ENCODE measurements at places on chromosomes 5 and 9.
A peak's percentile ranks its signal among the peaks of the same experiment; 100 is the strongest.

DNA sequence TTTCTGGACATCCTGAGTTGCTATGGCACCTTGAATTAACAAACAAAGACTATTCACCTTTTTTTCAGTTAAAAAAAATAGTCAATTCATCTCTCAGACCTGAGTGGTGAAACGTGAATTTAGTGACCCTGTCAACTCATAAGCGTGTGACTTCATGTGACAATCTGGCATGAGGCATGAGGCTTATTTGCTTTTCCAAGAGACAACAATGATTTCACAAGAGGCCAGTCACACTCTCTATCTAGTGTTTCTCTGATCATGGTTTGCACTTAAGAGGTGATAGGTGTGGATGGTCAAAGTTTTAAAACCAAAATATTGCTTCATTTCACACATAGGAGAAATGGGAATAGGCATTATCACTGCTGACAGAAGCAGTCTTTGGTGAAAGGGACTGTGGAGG, 559.6 kb upstream of the ACO1 start:
- no peak for DNase-seq

- DNase-seq: no peak
These were observed 16.8 kb upstream of the NSD1 start for GRCh38 chr5:177116631-177117373.

DNA sequence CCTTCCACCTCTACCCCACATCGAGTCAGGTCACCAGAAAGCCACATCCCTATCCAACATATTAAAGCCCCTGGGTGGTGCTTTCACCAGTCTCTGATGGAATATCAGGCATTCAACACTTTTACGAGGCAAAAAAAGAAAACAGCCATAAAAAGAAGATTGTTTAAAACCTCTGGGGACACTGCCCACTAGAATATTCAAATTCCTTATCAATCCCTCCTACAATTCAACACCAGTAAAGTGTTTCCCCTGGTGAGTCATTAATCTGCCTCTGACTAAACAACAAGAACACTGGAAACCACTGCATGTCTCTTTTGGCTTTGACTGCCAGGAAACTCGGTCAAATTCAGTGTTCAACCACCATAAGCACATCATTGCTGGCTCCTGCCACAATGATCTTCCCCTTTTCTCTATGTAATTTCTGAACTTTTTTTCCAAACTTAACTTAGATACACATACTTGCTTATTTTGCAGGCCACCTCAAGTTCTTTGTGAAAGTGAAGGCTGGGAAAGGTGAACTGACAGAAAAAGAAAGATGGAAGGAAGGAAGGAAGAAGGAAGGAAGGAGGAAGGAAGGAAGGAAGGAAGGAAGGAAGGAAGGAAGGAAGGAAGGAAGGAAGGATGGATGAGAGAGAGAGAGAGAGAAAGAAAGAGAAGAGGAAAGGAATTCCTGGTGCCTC, 105.3 kb downstream of the PAX5 start:
- DNase-seq: no peak

- no peak for DNase-seq
These were observed 184.4 kb downstream of the CWC27 start for GRCh38 chr5:64952951-64953673.

DNA sequence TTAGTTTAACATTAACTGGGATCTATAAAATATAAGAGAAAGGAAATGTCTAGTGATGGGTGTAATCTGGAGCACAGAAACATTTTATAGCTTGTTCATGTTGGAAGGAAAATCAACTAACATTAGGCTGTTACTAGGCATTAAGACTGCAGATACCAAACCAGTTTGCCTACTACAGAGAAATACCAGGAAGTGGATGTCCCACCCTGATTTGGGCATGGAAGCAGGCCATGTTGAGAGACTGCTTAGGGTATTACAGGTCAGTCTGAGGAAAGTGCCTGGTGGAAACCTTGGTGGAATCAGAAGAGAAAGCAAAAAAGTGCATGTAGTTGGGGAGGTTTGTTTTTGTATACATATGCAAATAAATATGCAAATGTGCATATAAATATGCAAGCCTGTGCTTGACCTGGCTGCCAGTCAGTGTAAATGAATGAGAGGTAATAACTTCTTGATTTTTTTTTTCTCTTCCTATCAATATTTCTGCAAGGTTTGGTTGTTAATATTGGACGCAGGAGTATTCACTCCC, 9.6 kb upstream of the CCDC112 start:
- no peak for DNase-seq

GRCh38 chr5:135204151-135204600, 170.1 kb upstream of the PITX1 start:
- peak; percentile 82 for DNase-seq

GRCh38 chr5:14816374-14816998, 55.1 kb downstream of the ANKH start:
- no peak for DNase-seq

DNA sequence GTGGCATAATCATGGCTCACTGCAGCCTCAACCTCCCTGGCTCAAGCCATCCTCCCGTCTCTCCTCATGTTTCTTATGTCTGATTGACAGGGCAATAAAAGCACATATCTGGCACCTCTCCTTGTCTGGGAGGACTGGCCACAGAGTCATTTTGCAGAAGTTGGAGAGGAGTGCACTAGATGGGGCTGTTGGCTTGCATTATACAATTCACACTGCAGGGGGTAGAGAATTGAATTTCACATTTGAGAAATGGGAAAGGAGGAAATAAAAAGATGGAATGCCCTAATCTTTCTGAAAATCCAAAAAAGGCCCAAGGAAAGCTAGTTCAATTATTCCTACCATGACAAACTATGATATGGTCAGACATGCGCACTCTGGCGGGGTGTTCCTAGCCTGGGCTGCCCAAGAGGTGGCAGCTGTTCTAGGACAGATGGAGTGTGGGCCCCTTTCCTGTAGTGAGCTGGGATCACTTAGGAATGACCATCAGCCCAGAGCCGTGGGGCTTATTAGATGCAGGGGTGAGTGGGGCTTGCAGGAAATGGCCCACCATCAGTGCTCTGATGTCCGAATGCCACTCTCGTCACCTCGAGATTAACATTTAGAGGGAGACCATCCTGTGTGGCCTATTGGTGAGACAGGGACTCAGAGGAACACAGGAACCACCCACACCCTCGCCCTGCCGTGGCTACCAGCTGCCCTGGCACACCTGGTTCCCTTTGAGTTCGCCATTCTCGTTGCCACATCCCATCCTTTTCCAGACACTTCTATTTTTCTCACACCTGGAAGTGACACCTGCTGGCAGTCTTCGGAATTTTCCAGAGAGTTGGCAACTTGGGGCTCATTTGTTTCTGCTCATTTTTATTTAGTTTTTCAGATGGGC, 21.8 kb upstream of the ANKRD18A start:
- peak; percentile 89 for DNase-seq

DNA sequence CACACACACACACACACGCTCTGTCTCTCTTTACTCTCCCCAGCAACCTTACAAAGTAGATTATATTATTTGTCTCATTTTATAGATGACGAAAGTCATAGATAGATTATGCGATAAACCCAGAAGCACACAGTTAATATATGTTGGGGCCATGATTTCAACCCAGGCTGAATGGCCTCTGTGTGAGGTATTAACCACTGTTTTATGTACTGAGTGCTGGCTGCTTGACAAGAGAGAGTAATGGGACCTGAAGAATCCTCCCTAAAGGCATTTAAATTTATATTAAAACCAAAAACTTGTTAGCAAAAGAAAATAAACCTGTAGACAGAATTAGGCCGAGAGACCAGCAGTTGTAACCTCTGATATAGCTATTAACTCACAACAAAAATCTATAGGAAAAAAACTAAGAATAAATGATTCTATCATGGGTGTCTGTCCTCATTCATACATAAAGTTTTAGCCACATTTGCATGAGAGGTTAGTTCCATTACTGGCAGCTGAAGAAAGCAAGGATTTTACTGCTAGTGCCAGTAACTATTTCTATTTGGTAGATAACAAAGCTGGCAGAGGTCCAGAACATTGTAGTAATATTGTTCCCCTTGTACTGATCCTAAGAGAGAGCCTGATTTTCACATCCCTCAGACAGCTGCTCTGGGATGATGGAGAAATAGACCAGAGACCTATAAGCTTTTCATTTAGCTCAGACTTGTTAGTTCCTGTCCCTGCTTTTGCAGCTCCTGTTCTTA, 250.9 kb downstream of the ADGRV1 start:
- peak; percentile 30 for DNase-seq

GRCh38 chr5:143085319-143085917, 315.2 kb downstream of the ARHGAP26 start:
- DNase-seq: peak; percentile 84

GRCh38 chr9:134995792-134996120, 78.0 kb upstream of the FCN1 start:
- no peak for DNase-seq

DNA sequence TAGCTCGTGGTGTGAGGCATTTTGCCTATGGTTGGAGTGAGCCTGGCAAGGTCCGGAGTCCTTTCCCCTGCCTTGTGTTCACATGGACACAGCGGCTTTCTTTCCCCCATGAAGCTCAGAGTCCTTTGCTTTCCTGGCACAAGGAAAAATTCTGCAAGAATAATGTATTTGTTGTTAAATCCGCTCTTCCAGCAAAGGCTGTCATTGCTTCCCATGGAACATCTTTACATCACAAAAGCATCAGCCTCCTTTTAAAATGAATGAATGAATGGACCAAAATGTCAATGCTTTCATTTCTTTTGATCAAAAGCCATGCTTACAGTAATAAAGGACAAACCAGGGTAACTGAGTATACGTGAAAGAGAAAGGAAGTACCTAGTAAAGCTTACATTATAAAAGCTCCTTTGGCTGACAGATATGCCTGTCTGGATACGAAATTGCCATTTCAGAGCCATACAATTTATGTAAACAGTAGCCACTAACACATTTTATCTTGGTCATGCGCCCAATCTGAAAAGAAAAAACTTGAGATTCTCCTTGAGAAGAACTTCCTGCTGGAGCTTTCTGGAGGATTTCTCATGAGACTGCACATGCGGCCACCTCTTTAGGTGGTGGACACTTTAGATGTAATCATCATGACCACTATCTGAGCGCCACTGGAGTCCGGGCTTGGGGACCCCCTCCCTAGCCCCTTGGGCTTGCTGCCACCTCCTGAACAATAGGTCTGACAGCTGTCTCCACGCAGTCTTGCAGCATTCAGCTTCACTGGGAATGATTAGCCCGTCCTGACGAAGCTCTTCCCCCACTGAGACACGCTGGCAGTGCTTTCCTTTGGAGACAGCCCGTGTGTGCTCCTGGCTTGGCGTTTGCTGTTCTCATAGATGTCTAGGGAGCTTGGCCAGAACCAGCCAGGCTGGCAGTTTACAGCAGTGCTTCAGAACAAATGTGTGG, 355.9 kb downstream of the ADAMTS6 start:
- peak; percentile 55 for DNase-seq

DNA sequence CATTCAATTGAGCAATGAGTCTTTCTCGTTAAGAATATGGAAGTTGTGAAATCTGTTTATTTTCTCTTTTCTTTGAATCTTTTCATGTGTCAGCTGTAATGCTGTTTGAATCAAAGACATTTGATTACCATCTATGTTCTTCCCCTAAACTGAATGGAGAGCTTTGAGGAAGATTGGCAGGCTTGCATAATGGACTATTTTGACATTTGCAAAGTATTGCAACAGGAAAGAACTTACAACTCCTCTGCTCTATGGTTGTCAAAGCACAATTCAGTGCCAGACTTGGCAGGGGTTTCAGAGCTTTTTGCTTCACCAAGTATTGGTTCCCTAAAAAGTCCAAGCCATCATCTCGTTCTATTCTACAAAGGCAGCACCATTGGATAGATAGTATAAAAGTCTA, 549.0 kb upstream of the NUDT12 start:
- DNase-seq: no peak

GRCh38 chr9:126504086-126504976, 109.4 kb upstream of the LMX1B start:
- DNase-seq: no peak

GRCh38 chr5:50727149-50727496, 60.7 kb downstream of the PARP8 start:
- no peak for DNase-seq

DNA sequence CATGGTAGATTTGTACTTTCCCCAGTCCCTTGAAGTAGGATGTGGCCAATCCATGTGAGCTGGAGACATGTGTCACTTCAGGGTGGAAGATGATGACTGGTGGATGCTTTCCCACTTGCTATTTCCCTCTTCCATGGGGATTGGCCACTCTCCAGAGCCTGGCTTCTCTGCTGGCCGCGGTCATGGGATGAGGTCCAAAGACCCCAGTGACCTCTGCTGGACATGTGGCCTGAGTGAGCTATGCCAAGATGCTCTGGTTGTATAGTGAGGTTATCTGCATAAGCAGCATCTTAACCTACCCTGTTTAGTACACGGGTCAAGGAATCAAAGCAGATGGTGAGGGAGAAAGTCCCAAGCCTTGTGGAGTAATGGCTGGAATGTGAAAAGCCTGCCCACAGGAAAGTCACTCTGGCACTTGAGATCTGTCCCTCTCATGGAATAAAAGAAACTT, 47.1 kb downstream of the SH3PXD2B start:
- DNase-seq: no peak

- DNase-seq: no peak
These were observed 52.1 kb downstream of the PPIC start for GRCh38 chr5:122984425-122984824.

DNA sequence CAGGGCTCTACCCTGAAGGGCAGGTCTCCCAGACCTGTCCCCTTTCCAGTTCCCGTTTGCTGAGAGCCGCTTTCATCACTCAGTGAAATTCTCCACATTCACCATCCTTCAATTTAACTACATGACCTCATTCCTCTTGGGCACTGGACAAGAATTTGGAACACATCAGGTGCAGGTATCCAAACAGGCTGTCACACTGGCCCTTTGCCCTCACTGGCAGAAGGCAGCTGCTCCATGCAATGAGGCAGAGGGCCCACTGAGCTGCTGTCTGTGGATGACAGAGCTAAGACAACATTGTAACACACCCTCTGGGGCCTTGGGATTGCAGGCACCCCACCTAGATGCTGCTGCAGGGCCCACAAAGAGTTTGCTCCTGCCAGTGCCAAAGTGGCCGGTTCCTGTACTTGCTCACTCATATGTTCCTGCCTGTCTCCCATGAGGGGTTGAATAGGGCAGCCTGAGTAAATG, 55.1 kb downstream of the ACTL7B start:
- no peak for DNase-seq

DNA sequence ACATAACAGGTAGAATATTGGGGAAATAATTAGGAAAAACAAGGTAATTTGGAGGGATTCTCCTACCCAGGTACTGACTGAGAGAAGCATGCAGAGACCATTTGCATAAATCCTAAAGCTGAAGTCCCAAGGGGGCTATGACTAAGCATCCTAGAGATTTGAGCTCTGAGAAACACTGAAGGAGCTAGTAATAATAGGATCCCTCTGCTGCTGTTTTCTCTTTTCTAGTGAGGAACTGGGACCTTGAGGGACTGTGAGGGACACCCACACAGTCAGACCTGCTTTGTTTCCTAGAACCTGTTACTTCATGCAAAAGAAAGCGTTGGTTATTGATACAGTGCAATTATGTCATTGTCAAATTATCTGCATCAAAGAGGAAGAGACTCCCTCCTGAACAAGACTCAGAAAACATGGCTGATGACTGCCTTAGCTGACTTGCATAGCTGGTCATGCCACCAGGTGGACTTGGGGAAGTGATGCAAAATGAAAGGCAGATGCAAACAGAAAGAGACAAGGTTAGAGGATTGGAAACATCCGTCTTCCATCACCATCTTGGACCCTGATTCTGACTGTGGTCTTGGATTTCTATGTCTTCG, 335.4 kb downstream of the NTRK2 start:
- DNase-seq: no peak
